COR-L47 (cell line): ENCODE measurements at places on chromosomes 2 and 18.
A peak's percentile ranks its signal among the peaks of the same experiment; 100 is the strongest.

GRCh38 chr2:223880796-223881195, 43.4 kb upstream of the AP1S3 start:
- no peak for DNase-seq

- DNase-seq, result no peak
These were observed 25.0 kb upstream of the KDM3A start for GRCh38 chr2:86416146-86416545.

DNA sequence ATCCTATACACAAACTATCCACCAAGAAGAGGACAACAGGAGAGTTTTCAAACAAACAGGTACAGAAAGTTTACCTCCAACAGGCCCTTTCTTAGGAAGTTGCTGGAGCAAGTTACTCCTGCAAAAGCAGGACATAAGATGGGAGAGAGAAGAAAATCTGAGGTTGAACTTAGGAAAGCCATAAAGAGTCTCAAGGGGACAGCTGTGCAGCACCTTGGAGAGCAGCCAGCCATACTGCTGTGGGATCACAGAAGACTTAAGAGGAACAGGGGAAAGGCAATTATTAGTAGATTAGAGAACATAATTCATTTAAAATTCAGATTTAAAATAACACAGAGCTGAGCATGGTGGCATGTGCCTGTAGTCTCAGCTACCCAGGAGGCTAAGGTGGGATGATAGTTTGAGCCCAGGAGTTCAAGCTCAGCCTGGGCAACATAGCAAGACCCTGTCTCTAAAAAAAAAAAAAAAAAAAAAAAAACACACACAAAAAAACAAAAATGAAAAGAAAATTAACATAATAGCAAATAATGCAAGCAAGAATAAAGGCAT, 148.1 kb upstream of the SIX3 start:
- no peak for DNase-seq

DNA sequence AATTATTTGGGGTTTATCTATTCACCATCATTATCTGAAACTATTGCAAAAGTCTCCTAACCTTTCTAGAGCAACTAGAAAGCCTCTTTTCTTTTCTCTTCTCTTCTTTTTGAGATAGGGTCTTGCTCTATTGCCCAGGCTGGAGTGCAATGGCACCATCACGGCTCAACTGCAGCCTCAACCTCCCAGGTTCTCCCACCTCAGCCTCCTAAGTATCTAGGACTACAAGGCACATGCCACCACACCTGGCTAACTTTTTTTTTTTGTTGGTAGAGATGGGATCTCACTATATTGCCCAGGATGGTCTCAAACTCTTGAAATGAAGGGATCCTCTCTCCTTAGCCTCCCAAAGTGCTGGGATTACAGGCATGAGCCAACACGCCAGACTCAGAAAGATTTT, 24.5 kb upstream of the XPO1 start:
- DNase-seq, result no peak

- peak; percentile 48 for DNase-seq
These were observed 1.5 kb upstream of the IRS1 start for GRCh38 chr2:226800941-226801784.

- no peak for DNase-seq
These were observed 28.5 kb upstream of the TNS1 start for GRCh38 chr2:218031261-218031660.

- DNase-seq, result no peak
These were observed 734.8 kb upstream of the REG3G start for GRCh38 chr2:78290581-78291214.

DNA sequence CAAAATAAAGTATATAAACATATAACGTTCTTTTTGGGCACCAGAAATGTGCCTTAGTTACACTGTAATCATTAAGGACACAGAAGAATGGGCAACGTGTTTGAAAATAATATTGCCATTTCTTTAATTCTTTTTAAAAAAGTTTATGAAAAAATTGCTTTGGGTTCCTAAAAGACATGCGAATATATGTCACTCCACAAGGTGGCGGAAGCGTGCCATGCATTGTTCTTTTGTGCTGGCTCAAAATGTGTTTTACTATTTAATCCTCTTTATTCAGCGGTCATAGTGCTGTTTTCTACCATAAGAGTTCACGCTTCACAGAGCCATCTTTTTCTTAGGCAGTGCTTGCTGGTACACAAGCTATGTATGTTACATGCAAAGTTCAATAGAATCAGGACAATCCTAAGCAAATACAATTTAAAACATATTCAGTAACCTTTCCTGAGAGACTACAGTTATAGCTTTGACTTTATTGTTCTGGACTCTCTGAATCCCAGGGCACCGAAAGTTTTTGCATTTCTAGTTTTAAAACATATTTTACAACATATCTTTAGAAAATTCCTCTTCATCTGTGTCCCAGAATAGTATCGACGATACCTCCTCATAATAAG, 147.8 kb upstream of the ERBB4 start:
- peak; percentile 45 for DNase-seq

- no peak for DNase-seq
These were observed 29.8 kb upstream of the LCLAT1 start for GRCh38 chr2:30417253-30417652.

- DNase-seq, result no peak
These were observed 212.2 kb upstream of the THUMPD2 start for GRCh38 chr2:39991298-39991697.

DNA sequence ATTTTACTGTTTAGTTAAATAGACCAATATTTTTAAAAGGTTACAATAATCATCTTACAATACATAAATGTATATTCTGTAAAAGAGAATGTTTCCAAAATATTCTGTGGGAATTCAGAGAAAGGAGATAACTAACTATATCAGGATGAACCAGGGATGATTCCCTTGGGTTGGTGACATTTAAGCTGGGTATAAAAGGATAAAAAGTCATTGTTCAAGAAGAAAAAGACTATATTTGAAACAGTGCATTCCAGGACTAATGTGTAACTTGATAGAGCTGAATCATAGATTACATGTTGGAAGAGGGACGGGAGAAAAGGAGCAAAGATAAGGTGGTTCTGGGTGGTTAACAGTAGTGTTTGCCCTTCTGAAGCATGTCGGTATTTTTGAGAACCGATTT, 10.1 kb downstream of the RASGRP3 start:
- no peak for DNase-seq

GRCh38 chr18:73007195-73007914, 139.6 kb upstream of the NETO1 start:
- DNase-seq, result no peak

GRCh38 chr18:12880541-12880910, 3.5 kb downstream of the PTPN2 start:
- no peak for DNase-seq
